PC-3 (cell line): ENCODE measurements at places on chromosomes 7 and 10. TPM values are rescaled to one million over a fixed set of nuclear protein-coding genes. Genes with fewer than 3 reads are reported as not detected.

The TFR2 gene
- not detected in 2 replicates for total RNA-seq

The ADRB1 gene
- total RNA-seq = 0.15 and 0.29 TPM in 2 replicates

DNA sequence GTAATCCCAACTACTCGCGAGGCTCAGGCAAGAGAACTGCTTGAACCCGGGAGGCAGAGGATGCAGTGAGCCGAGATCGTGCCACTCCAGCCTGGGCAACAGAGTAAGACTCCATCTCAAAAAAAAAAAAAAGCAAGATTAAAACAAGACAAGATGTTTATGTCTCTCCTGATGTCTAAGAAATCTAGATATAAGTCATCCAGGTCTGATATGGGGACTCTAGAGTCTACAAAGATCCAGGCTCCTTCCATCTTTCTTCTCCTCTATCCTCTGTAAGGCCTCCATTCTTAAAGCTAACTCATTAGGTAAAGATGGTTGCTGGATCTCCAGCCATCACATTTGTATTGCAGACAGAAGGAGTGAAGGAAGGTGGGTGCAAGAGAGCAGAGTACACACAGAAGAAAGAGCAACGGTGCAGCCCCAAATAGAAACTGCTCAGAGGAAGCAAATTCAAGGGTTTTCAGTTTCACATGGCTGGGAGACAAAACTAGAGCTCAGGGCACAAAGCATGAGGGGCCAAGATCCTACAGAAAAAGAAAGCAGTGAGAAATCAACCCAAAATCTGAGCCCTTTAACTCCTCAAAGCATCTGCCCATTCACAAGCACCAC is 57.6 kb downstream of the USP6NL start:
- no peak overlapping the region for H3K27ac ChIP-seq
- no peaks in the 10 kb centered on the region for H3K27me3 ChIP-seq
- H3K36me3 ChIP-seq = no peaks in the 10 kb centered on the region

DNA sequence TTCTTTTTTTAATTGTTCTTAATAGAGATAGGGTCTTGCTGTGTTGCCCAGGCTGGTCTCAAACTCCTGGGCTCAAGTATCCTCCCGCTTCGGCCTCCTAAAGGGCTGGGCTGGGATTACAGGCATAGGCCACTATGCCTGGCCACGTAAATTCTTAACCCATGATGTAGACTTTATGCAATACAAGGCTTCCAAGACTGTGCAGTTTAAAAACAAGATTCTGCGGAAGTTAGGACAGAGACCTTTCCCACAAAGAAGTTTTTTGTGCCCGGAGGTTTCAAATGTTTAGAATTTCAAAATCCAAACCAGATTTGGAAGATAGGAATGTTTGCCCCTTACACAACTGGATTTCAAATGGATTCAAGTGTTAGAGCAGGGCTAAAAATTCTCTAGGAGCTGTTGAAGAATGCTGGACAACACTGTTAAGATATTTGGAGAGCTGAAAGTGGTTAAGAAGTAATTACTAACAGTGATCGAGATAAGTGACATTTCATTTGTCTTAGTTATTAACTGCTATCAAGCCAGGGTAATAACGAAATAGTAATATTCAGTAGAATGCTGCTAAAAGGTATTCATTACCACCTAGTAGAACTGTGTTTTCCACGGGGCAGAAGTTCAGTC is 7.4 kb downstream of the APBB1IP start:
- no peaks in the 10 kb centered on the region for H3K4me1 ChIP-seq
- no peak for DNase-seq
- H3K4me3 ChIP-seq = no peak overlapping the region
- peaks cover 27% of the 10 kb centered on the region for H3K27me3 ChIP-seq
- H3K36me3 ChIP-seq = no peaks in the 10 kb centered on the region

The ASB10 gene
- not detected in 2 replicates for total RNA-seq

The GIMAP5 gene
- total RNA-seq = not detected in 2 replicates

DNA sequence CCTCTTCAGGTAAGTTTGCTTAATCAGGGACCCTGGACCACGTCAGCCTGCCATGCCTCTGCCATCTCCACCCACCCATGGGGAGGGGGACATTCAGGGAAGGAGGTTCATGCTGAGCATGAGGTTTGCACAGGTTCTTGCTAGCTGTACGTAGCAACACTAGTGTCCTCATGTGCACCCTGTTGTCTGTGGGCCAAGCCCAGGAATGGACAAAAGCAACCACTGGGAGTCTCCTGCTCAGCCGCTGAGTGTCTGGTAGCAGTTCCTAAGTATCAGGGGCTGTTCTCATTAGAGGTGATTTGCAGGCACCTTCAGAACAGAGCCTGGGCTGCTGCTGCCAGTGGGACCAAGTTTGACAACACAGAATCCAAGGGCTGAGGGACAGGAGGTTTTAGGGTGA is 17.9 kb downstream of the CASP7 start:
- no peaks in the 10 kb centered on the region for H3K4me1 ChIP-seq
- no peaks in the 10 kb centered on the region for H3K27me3 ChIP-seq
- H3K27ac ChIP-seq = no peak overlapping the region

- no peaks in the 10 kb centered on the region for H3K36me3 ChIP-seq
- no peak overlapping the region for H3K4me3 ChIP-seq
- H3K4me1 ChIP-seq = no peaks in the 10 kb centered on the region
- no peak for DNase-seq
- H3K27me3 ChIP-seq = no peaks in the 10 kb centered on the region
Observed at GRCh38 chr10:3054183-3054850, 13.0 kb upstream of the PFKP start.

The SLC18A3 gene
- not detected in 2 replicates for total RNA-seq

The PSD gene
- total RNA-seq = 0.22 and 0.23 TPM in 2 replicates

DNA sequence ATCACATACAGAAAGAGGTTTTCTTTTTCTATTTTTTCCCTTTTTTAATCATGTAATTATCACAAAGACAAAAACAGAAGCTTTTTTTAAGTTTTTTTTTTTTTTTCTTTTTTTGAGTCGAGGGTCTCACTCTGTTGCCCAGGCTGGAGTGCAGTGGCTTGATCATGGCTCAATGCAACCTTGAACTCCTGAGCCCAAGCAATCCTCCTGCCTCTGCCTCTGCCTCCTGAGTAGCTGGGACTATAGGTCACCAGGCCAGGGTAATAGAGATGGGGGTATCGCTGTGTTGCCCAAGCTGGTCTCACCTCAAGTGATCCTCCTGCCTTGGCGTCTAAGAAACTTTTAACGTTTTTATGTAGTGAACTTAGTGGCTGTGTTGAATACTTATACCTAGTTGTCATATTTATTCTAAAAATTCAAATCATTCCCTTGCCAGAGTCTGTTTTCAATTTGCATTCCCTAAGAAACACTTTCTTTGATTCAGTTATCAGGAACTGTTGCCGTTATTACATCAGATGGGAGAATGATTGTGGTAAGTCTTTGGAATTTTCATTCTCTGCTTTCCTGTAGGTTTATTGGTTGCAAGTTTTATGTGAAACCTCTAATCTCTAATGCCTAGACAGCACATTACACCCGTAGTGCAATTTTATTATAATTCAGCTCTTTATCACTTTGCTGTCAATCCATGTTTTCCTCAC is 1.3 kb downstream of the LSM8 start:
- H3K4me3 ChIP-seq = peak overlapping the region; percentile 100
- peaks cover 21% of the 10 kb centered on the region; the same call in 1 of the 2 replicates for H3K4me1 ChIP-seq
- peaks cover 19% of the 10 kb centered on the region; the same call in 1 of the 2 replicates for H3K36me3 ChIP-seq
- no peak overlapping the region for H3K27ac ChIP-seq
- no peak for DNase-seq

The ZPBP gene
- total RNA-seq = not detected in 2 replicates

The JCAD gene
- total RNA-seq = 5.0 and 7.8 TPM in 2 replicates

DNA sequence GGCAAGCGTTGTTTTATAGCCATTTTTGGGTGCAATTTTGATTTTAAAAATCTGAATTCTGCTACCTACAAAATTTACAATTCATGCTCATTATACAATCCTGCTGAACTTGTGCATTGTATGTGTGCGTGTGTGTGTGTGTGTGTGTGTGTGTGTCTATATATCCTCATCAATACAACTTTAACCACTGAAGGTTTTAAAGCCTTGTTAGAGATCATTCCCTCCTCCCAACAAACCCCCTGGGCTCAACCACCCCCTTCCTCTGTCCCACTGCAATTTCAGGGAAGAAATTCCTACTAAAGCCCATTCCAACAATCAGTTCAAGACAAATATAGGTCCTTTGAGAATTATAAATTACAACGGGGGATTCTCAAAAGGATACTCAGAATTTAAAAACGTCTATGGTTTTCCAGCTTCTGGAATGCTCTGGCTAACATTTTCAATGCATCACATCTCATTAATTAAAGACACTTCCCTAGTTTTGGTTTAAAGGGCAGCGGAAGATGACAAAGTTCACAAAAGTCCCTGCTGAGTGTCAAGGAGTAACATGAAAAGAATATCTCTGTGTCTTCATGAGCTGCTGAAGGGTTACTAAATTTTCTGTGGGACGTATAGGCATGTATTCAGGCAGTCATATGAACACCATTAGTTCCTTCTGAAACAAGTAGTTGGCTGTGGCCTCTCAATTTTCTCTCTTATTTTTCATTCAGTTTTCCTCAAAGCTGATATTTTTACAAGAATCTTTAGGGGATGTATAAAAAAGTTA is 889 bp upstream of the SEMA3A start:
- peak overlapping the region; percentile 79 for H3K4me3 ChIP-seq
- H3K27me3 ChIP-seq = no peaks in the 10 kb centered on the region
- peaks cover 35% of the 10 kb centered on the region for H3K4me1 ChIP-seq
- no peak for DNase-seq
- peak overlapping the region; percentile 94 for H3K27ac ChIP-seq

GRCh38 chr7:66860767-66861166 is 60.3 kb upstream of the TMEM248 start:
- DNase-seq = no peak
- no peak overlapping the region for H3K4me3 ChIP-seq
- no peaks in the 10 kb centered on the region for H3K4me1 ChIP-seq
- no peaks in the 10 kb centered on the region for H3K27me3 ChIP-seq
- peaks cover 4% of the 10 kb centered on the region; the same call in 1 of the 2 replicates for H3K36me3 ChIP-seq
- no peak overlapping the region for H3K27ac ChIP-seq

GRCh38 chr10:98642281-98642680 is 195.5 kb upstream of the HPS1 start:
- no peak overlapping the region for H3K4me3 ChIP-seq
- no peaks in the 10 kb centered on the region for H3K4me1 ChIP-seq
- no peaks in the 10 kb centered on the region for H3K36me3 ChIP-seq
- no peak for DNase-seq
- peaks cover 10% of the 10 kb centered on the region; the same call in 1 of the 2 replicates for H3K27me3 ChIP-seq

- H3K27ac ChIP-seq = peak overlapping the region; percentile 92
- H3K4me1 ChIP-seq = peaks cover 42% of the 10 kb centered on the region
- H3K27me3 ChIP-seq = no peaks in the 10 kb centered on the region
Observed at GRCh38 chr10:122053314-122053713, 64.4 kb downstream of the TACC2 start.

The SAP25 gene
- total RNA-seq = 0.22 and 0.52 TPM in 2 replicates

DNA sequence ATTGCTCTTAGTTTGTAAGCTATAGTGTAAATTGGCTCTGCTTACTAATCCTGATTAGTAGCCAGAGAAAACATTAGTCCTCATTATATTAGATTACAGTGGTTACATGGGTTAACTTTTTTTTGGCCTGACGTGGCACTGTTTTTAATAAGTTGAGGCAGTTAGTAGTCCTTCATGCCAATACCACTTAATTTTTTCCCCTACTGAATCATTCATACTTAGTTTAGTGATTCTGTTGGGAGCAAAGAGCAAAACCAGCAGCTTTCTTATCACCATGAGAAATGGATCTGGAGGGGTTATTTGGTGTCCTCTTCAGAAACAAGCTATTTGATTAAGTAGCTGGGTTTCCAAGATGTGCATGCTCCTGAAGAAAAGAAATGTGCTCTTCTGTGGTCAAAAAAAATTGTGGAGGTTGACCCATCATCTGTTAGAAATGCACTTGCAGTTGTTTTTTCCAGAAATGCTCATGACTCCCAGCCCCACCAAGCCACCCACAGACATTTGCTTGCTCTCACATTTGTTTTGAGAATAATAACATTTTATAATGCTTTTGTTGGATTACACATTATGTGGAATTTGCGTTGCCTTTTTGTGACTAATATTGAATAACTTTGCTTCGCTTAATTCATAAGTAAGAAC is 258.5 kb downstream of the HDAC9 start:
- H3K4me1 ChIP-seq = 0 out of 2 replicates have a peak, but pooled peaks cover 6% of the 10 kb centered on the region
- no peak overlapping the region for H3K27ac ChIP-seq
- H3K27me3 ChIP-seq = no peaks in the 10 kb centered on the region
- DNase-seq = no peak
- no peaks in the 10 kb centered on the region for H3K36me3 ChIP-seq

The UNCX gene
- not detected in 2 replicates for total RNA-seq

- peaks cover 7% of the 10 kb centered on the region for H3K27me3 ChIP-seq
- DNase-seq = peak; percentile 66
Observed at GRCh38 chr7:120272261-120272660, 714 bp upstream of the KCND2 start.

GRCh38 chr7:119175911-119176627 is 951.6 kb downstream of the ANKRD7 start:
- no peaks in the 10 kb centered on the region for H3K36me3 ChIP-seq
- no peak overlapping the region for H3K4me3 ChIP-seq
- peak; percentile 79 for DNase-seq

GRCh38 chr7:32062150-32062549 is 8.1 kb downstream of the PDE1C start:
- no peak overlapping the region for H3K4me3 ChIP-seq
- no peaks in the 10 kb centered on the region for H3K27me3 ChIP-seq
- H3K4me1 ChIP-seq = peaks cover 19% of the 10 kb centered on the region
- DNase-seq = peak; percentile 64
- H3K36me3 ChIP-seq = no peaks in the 10 kb centered on the region

DNA sequence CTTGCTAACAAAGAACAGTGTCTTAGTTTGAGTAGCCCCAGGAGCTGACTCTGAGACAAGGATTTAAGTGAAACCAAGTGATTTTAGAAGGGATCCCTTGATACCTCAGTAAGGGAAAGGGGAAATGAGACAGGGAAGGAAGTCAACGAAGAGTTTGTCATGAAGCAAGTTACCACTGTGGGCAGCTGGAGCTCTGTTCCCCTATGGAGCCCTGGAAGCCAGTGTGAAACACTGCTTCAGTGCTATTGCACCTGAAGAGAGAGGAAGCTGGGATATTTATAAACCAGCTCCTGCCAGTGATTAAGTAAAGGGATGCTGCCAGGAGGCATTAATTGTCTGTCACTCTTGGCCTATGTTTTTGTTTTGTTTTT is 58.9 kb upstream of the WAPL start:
- no peaks in the 10 kb centered on the region for H3K27me3 ChIP-seq
- no peaks in the 10 kb centered on the region for H3K36me3 ChIP-seq
- no peak overlapping the region for H3K27ac ChIP-seq
- H3K4me3 ChIP-seq = no peak overlapping the region
- no peak for DNase-seq

GRCh38 chr7:83504330-83504729 is 144.6 kb downstream of the SEMA3E start:
- no peak overlapping the region for H3K27ac ChIP-seq
- H3K36me3 ChIP-seq = no peaks in the 10 kb centered on the region
- no peak overlapping the region for H3K4me3 ChIP-seq
- no peaks in the 10 kb centered on the region for H3K4me1 ChIP-seq
- H3K27me3 ChIP-seq = no peaks in the 10 kb centered on the region

The FGFBP3 gene
- 0.69 and 1.2 TPM in 2 replicates for total RNA-seq
